ENCODE measurements at places on chromosomes 2 and 18.
A peak's percentile ranks its signal among the peaks of the same experiment; 100 is the strongest.

GRCh38 chr2:169797601-169798000 lies 1.1 kb upstream of the SSB start:
- DNase-seq = no peak

GRCh38 chr2:205024822-205025518 lies 479.7 kb downstream of the PARD3B start:
- peak; percentile 66 for DNase-seq

GRCh38 chr2:29113891-29114321 lies 1.3 kb upstream of the CLIP4 start:
- peak; percentile 71 for DNase-seq

DNA sequence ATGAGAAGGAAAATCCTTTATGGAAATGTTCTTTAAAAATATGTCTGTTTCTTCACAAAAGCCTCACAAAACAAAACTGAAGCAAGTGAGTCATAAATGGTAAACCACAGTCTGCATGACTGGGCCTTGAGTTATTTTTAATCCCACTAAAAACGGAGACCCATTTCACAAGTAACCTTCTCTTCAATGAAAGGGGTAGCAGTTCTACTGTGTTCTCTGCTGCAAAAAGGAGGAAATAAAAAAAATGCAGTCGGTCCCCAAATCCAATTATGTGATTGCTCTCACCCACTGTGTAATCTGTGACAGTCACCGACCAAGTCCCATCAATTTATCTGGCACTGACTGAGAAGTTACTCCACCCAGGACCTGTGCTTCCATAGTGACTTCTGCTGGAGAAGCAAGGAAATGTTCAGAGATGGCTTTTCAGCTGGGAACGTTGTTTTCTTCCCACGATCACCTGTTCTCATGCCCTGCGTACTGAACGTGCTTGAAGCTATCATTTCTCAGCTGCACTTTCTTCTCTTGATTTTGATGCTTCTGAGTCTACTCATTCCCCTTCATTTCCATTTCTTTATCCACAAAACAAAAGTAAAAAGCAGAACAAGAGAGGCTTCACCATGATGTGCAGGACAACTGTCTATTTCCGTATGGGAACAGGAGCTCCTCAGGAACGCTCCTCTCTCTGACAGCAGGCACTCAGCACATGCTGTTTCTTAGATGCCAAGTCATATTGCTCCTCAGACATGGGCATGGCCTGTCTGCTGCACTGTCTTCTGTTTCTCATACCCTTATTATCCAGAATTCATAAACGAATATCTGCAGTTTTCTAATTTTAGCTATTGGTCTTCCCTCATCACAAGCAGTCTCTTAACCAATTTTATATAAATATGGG lies 80.0 kb upstream of the TMEM200C start:
- DNase-seq = no peak

GRCh38 chr2:203623661-203624060 lies 82.8 kb upstream of the CD28 start:
- no peak for DNase-seq

- DNase-seq = no peak
These were observed 65.5 kb upstream of the PMAIP1 start for GRCh38 chr18:59834267-59834666.
